Umbilical cord (tissue), 2 donors: ENCODE measurements at places on chromosomes 7 and 10.

DNA sequence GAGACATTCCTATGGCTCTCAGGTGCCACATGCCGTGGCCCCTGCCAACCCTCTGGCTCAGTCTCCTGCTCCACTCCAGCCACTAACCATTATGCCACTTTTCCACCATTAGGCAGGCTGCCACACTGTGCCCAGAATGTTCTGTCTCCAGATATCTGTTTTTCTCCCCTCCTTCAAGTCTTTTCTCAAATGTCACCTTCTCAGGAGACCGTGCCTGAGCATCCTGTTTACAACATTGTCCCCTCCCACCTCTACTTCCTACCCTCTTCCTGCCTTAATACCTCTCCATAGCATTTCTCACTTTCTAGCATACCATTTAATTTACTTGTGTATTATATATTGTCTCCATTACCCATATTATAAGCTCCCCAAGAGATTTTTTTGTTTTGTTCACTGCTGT lies 162.5 kb upstream of the LYZL2 start:
- no peak for DNase-seq

GRCh38 chr7:127629268-127629854 lies 11.4 kb upstream of the PAX4 start:
- no peak for DNase-seq

- no peak for DNase-seq
These were observed 578.9 kb downstream of the AUTS2 start for GRCh38 chr7:70177166-70177565.

DNA sequence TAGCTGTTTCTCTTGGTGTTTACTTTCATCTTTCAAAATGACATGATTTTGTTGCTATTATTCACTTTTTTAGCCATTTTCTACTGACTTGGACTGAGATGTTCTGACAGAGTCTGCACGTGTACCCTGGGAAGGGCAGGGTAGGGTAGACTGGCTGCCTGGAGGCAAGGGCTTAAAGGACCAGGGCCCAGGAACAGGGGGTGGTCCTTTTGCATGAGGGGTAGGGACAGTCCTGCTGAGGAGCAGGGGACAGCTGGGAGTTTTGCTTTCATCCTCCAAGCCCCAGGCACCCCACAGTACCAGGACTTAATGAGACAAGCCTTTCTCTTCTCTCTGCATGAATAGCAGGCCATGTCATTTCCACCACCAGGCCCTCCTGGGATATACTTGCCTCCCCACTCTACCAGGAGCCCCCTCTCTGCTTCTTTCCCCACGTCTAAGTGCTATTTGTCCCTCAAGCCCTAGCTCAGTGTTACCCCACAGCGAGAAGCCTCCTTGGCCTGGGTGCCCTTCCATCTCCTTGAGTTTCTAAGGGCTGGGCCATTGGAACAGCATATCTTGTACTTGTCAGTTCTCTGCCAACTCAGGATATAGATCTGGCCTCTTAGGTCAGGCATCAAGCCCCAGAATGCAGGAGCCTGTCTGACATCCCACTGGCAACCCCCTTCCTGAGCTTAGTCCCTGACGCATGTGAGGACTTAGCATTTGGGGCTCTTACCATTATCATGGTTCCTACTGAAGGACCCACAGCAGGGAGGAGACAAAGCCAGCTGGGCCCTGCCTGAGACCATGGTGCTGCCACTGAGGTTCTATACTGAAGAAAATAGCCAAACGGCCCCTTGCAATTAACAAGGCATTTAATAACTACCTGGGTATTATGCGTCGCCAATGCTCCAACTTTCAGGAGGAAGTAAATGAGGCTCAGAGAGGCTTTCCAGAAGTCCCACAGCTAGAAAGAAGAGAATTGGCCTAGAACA lies 78.4 kb upstream of the UNC5B start:
- no peak for DNase-seq

- no peak for DNase-seq
These were observed 1028.3 kb downstream of the SORCS1 start for GRCh38 chr10:106136175-106136574.

- DNase-seq = peak; percentile 92
These were observed 6.5 kb downstream of the INHBA start for GRCh38 chr7:41696323-41696916.

GRCh38 chr10:81040940-81041339 lies 503.2 kb downstream of the SH2D4B start:
- no peak for DNase-seq

- DNase-seq = no peak
These were observed 5.8 kb upstream of the ZNF736 start for GRCh38 chr7:64308016-64308270.

- DNase-seq = no peak
These were observed 62.8 kb downstream of the SH3PXD2A start for GRCh38 chr10:103792547-103792946.

- DNase-seq = peak; percentile 14
These were observed 313.1 kb upstream of the ZNF32 start for GRCh38 chr10:43961523-43962345.

GRCh38 chr10:70070834-70071233 lies 18.2 kb downstream of the MACROH2A2 start:
- no peak for DNase-seq

- DNase-seq = no peak
These were observed 94.4 kb downstream of the WDFY4 start for GRCh38 chr10:48779077-48779476.

DNA sequence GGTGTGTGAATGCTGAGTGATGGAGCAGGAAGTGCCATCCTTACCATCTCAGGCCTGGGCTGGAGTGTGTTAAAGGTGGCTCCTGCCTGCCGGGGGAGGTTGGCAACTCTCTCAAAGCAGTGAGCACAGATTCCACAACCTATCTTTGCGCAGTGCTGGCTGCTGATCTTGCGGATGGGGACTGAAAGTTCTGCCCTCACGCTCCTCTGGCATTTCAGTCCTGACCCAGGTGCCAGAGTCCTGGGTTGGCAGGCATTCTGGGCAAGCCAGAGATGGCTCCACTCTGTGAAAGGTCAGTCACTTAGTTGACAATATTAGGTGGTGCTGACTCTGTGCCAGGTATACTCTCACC lies 315.5 kb downstream of the RPS24 start:
- no peak for DNase-seq

GRCh38 chr7:107972075-107972482 lies 30.9 kb downstream of the LAMB1 start:
- peak; percentile 93 for DNase-seq

DNA sequence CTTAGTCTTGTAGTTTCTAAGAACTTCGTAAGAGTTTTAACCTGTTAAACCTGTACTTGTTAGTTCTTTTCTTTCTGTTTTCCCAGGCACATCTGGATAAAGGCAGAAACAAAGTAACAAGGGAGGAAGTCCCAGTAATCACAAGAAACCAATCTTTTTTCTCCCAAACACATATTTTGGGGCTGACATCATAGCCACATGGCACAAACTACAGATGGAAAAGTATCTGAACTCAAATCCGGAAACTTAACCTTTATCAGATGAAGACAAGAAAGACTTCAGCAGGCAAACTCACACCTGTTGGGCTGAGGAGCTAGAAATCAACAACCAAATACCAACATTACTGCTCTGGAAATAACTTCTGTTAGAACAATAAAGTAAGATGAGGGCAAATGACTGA lies 67.1 kb downstream of the CUBN start:
- peak; percentile 74 for DNase-seq

DNA sequence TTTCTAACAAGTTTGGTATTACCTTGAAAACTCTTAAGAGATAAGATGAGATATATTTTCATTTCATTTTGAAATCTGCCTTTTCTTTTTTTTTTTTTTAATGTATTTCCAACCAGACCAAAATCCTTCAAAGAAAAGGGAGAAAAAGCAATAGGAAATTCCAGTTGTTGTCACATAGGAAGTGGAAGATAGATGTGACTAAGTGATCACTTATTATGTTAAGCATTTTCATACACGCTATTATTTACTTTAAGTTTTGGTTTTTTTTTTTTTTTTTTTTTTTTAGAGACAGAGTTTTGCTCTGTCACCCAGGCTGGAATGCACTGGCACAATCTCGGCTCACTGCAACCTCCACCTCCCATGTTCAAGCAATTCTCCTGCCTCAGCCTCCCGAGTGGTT lies 197.2 kb upstream of the FRMD4A start:
- no peak for DNase-seq

- DNase-seq = no peak
These were observed 97.7 kb upstream of the PCBD1 start for GRCh38 chr10:70985824-70986622.

DNA sequence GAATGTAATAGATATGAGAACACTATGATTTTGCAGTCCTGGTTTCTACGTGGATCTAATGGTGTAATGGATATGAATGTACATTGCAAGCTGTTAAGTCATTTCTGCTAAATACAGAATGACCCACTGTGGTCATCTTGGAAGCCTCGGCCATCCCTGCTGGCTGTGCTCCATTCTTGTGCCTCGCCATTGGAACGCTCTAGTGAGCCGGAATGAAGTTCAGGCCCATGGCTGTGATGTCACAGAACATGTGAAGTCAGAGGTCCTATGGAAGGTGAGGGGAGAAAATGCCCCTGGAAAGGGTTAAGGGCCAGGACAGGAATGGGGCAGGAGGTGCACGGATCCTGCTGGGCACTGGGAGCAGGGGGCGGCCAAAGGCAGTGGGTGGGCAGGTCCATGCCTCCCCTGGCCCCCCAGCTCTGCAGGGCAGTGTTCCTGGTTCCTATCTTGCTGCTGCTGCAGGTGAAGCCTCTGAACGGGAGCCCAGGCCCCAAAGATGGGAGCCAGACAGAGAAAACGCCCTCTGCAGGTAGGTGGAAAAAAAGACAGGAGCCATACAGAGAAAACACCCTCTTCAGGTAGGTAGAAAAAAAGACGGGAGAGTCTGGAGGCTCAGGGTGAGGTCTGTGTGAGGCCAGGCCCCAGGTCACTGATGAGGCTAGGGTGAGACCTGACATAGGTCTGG lies at the start of gene LLCFC1:
TSS of gene LLCFC1 (plus strand) at position 259 of the 685 bp plus-strand sequence. CDS start at position 397, 138 bp downstream.
- DNase-seq = no peak

- DNase-seq = no peak
These were observed 11.8 kb downstream of the RASGEF1A start for GRCh38 chr10:43254881-43255633.

DNA sequence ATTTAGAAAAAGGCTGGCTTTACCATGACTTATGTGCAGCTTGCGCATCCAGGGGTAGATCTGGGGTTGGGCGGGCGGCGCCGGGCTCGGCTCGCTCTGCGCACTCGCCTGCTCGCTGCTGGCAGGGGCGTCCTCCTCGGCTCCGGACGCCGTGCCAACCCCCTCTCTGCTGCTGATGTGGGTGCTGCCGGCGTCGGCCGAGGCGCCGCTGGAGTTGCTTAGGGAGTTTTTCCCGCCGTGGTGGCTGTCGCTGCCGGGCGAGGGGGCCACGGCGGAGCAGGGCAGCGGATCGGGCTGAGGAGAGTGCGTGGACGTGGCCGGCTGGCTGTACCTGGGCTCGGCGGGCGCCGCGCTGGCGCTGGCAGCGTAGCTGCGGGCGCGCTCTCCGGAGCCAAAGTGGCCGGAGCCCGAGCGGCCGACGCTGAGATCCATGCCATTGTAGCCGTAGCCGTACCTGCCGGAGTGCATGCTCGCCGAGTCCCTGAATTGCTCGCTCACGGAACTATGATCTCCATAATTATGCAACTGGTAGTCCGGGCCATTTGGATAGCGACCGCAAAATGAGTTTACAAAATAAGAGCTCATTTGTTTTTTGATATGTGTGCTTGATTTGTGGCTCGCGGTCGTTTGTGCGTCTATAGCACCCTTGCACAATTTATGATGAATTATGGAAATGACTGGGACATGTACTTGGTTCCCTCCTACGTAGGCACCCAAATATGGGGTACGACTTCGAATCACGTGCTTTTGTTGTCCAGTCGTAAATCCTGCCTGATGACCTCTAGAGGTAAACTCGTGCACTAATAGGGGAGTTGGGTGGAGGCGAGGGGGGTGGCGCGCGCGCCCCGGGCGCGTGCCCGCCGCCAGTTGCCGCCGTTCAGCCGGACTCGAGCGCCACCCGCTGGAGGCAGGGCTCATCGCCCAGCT lies at the start of gene HOXA5:
TSS of gene HOXA5 (minus strand) at position 659 of the 927 bp plus-strand sequence. CDS start at position 585, 74 bp downstream.
- DNase-seq = peak; percentile 37

- DNase-seq = no peak
These were observed 912.0 kb downstream of the SORCS1 start for GRCh38 chr10:106252541-106252940.

DNA sequence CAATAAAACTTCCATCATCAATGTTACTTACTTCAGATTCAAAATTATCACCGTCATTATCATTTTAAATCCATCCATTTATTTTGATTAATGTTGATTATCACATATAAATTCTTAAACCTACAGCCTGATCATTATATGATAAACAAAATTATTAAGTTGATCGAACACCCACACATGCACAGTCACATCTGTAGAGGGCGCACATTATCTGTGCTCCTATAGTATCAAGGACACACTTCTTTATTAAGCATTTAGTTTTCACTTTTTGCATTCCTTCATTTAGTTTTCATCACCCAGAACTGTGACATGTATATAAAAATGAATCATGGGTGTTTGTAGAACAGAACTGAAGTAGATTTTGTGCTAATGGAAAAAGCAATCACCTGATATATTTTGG lies 26.2 kb upstream of the ZNF716 start:
- DNase-seq = no peak

- no peak for DNase-seq
These were observed 480.7 kb downstream of the SORCS3 start for GRCh38 chr10:105121743-105122142.

DNA sequence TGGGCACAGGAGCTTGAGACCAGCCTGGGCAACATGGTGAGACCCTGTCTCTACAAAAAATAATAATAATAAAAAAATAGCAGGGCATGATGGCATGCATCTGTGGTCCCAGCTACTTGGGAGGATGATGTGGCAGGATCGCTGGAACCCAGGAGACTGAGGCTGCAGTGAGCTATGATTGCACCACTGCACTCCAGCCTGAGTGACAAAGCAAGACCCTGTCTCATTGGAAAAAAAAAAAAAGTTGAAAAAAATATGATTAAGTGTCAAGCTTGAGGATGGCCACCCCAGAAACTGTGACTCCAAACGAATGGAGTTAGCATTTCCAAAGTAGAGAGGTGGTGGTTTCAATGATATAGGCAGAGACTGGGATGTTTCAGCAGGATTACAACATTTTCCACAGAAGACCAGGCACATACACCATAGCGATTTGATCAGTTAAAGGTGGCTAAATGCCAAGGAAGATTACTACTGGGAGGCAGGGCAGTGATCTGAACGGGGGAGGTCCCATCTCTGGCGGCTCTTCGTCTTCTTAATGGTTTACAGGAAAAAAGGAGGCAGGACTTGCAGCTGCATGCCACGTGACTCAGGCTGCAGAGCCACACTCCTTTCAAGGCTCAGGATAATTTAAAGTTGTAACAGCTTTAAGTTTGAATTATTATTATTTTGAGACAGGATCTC lies 250.6 kb upstream of the GALNT17 start:
- DNase-seq = peak; percentile 58

DNA sequence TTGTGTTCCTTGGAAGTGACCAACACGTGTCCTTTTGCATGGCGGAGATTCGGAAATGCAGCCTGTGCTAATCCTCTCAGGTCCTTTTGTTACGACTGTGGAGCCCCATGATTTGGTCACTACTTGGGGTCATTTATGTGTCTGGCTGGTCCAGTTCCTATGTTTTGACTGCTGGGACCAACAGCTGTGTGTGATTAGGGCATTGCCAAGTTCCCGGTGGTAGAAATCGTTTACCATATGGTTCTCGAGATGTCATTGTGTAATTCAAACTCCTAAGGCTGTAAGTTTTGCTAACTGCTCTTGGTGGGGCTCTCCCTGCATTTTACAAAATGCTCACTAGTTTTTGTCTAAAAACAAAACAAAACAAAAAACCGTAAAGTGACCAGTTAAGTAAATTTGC lies 62.0 kb downstream of the CCNY start:
- DNase-seq = no peak
